Stimulated activated CD4-positive, alpha-beta T cell treated with anti-CD3 and anti-CD28 coated beads, Interleukin-1b, Interleukin-23, amount 100 ng/mL, for 4 hours (primary cell): ENCODE measurements at places on chromosomes 7 and 10.

- peak; percentile 75 for DNase-seq
Measured at GRCh38 chr10:43322769-43323168, 48.7 kb upstream of the FXYD4 start.

- DNase-seq, result no peak
Measured at GRCh38 chr10:128489324-128490247, 363.4 kb upstream of the MKI67 start.

DNA sequence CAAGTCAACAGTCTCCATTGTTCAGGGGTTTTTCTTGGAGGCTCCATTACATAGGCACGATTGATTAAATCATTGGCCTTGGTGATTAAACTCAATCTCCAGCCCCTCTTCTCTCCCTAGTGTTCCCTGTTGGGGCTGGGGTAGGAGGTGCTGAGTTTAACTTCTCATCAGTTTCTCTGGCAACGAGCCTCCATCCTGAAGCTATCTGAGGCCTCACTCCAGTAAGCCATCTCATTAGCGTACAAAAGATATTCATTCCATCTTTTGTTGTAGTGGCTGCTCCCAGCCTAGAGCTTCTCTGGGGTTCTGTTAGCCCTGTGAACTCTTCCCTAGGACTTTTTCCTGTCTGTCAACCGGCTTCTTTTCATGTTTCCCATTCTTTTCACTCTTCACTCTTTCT is 11.6 kb downstream of the TYW1 start:
- DNase-seq, result no peak

DNA sequence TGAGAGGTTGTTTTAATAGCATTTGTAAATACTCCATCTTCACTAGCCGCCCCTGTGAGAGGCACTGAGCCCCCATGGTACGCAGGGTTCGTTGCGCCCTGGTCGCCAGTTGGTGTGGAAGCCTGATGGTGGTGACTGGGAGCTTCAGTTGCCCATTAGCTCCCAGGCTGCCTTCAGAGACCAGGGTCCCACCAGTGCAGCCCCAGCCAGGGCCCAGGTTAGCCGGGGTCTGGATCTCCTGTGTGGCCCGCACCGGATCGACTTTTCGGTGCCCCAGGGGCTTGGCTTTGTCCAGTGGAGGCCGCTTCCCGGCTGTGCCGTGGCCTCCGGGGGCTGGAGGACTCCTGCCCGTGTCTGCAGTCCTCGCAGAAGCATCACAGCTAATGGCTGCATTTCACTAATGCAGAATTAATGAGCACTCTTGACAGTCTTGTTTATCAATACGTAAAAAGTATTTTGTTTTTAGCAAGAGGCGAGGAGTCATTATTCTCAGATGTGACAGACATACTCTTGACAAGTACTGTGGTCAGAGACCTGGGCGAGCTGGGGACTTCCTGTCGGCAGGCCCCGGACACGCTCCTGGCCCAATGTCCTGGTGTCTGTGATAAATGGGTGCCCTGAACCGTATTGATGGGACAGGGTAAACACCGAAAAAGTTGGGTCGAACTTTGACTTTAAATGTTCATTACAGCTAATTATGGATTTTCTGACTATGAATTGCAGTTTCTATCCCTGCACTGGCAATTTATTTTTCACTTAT is 99.8 kb downstream of the NKX6-2 start:
- no peak for DNase-seq

DNA sequence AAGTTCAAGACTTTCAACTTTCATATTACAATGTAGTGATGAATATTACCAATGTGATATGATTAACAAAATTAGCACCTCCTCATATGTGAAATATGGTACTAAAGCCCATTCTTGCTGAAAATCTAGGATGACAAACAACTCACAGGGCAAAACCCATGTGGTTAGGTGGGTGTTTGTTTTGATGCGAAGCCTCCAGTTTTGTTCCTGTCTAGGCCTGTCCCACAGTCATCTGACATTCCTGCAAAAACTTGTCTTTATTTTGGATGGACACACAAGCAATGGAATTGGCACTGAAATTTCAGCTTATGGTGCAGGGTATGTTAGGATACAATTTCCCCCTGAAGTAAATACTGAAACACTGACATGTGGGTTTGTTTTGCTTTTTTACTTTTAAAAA is 95.3 kb downstream of the PARD3 start:
- no peak for DNase-seq

GRCh38 chr10:132904814-132905649 is 37.3 kb downstream of the CFAP46 start:
- no peak for DNase-seq

GRCh38 chr7:35261476-35262285 is 7.8 kb upstream of the TBX20 start:
- DNase-seq, result no peak

DNA sequence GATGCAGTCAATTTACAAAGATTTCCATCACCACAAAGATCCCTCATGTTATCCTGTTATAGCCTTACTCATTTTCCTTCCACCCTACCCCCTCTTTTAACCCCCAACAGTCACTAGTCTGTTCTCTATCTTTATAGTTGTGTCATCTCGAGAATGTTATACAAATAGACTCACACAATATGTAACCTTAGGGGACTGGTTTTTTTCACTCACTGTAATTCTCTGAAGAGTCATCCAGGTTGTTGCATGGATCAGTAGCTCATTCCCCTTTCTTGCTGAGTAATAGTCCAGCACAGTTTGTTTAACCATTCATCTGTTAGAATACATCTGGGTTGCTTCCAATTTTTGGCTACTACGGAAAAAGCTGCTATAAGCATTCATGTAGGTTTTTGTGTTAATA is 121.1 kb upstream of the PDE1C start:
- no peak for DNase-seq

- no peak for DNase-seq
Measured at GRCh38 chr10:13839030-13839429, 252.3 kb downstream of the PRPF18 start.

DNA sequence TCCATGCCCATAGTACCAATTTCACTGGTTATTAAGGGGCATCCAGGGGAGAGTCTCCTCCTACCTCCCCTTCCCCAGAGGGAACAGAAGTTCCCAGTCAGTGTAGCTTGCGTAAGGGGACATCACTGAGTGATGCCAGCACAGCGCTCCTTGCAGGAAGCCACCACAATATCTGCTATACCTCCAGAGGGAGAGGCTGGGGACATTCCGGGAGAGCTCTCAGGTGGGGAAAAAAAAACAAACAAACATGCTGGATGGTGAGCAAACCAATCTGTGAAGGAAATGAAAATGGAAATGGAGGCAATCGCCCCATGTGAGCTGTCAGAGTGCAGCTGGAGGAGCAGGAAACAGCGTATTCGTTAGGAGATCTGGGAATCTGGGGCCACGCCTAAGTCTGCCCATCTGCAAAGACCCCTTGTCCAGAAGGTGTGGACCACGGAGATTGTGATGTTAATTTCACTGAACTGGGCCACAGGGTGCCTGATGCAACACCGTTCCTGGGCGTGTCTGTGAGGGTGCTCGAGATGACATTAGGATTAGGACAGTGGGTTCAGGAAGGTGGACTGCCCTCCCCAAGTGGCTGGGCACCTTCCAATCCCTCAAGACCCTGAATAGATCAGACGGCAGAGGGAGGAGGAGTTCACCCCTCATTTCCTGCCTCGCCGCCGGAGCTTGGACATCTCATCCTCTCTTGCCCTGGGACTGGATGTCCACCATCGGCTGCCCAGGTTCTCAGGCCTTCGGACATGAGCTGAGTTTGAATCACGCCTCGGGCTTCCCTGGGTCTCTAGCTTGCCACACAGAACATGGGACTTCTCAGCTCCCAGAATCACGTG is 30.5 kb downstream of the GNA12 start:
- no peak for DNase-seq

DNA sequence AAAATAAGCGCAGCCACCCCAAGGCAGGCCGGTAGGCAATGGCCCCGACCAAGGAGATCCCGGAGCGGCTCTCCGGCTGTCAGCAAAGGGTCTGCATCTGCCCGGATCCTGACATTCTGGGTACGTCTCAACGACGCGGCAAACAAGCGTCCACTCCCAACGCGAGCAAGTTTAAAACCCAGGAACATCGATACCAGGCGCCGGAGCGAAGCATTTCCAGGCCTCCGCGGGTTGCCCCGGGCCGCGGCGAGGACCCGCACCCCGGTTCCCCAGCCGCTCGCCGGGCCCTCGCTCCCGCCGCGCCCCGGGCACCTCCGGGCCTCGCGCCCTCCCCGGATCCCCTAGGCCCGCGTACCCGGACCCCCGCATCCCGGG is 453 bp downstream of the URGCP start:
- DNase-seq, result peak; percentile 27

GRCh38 chr10:45197816-45198485 is 117.5 kb downstream of the OR13A1 start:
- DNase-seq, result no peak

- DNase-seq, result no peak
Measured at GRCh38 chr10:71143170-71143569, 69.2 kb upstream of the UNC5B start.

- no peak for DNase-seq
Measured at GRCh38 chr7:149838992-149839408, 825 bp downstream of the ZNF862 start.

DNA sequence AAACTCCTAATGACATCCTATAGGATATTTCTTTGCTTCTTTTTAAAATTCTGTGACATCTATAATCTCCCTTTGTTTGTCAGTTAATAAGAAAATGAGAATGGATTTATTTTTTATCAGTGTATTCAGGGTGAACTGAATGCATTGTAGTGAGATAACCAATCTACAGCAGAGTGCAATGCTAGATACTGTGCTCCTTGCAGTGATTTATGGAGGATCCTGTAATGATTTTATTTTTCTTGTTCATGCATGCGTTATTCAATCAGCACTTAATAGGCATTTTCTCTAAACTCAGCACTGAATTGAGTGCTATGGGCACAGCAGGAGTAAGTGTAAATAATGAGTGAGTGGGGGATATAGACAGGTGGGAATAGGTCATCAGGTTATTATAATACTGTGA is 253.9 kb downstream of the CDK14 start:
- no peak for DNase-seq

GRCh38 chr10:133262696-133263095 is 14.0 kb downstream of the ADAM8 start:
- DNase-seq, result no peak

GRCh38 chr10:11702264-11702663 is 39.9 kb upstream of the ECHDC3 start:
- no peak for DNase-seq

GRCh38 chr7:74084722-74085578 is 1.3 kb downstream of the LIMK1 start:
- DNase-seq, result no peak

DNA sequence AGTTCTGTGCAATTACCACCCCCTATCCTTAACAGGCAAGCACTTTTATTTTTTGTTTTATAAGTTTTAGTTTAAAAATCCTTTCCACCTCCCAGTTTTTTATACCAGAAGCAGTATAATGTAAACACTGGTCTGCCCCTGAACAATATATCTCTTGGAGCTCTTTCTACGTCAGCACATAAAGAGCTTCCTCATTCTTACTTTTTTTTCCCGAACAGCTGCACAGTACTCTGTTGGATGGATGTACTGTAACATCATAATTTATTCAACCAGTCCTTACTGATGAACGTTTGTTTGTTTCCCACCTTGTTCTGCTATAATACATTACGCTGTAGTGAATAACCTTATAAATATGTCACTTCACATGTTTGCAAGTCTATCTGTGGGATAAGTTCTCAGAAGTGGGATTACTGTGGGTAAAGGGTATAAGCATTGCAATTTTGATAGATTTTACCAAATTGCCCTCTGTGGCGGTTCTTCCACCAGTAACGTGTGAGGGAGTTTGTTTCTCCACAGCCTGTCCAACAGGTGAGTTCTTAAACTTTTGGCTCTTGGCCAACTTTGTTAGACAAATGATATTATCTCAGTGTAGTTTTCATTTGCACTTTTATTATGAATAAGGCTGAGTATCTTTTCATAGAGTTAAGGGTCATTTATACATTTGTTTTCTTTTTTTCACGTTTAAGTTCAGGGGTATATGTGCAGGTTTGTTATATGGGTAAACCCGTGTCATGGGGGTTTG is 32.8 kb downstream of the ADRA2A start:
- no peak for DNase-seq

- no peak for DNase-seq
Measured at GRCh38 chr7:107879400-107880035, 11.5 kb upstream of the DLD start.
